ENCODE measurements at places on chromosomes 16 and 17.

- no peak for DNase-seq
Measured at GRCh38 chr17:3935140-3935542, 18.9 kb upstream of the P2RX1 start.

DNA sequence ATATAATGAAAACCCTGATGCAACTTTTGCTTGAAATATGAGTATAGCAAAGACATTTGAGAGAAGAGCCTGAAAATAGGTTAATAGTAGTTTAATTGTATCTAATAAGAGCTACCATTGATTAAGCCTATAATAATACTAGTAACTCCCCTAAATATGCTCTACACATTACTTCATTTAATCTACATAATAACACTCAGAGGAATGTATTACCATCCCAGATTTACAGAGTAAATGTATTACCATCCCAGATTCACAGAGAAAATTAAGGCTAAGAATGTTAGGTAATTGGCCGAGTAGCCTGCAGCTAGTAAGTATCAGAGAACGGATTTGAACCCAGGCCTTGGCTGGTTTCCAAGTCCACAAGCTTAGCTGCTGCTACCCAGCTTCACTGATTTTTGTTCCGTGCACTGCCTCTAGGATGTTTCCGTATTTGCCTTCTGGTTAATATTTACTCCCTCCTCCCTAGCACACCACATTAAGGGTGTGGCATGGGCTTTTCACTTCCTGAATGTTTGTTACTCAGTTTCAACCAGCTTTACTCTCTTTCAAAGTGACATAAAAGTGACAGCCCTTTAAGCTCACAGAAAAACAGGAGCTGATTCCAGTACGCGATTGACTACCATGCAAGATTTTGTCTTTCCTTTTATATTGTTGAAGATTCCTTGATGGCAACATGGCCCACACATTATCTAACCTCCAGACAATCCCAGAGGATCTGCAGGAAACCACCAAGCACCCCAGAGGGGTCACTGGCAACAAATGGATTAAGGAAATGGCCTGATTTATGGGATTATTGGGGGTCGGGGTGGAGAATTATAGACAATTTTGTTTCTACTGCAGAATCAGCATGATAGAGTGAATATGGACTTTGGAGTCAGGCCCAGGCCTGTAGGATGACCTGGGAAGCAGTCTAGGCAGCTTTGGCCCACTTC lies 26.7 kb upstream of the TOX3 start:
- no peak for DNase-seq

GRCh38 chr17:81867991-81868673 lies 3.0 kb downstream of the ARHGDIA start:
- no peak for DNase-seq

GRCh38 chr17:15928286-15928785 lies 16.6 kb upstream of the ADORA2B start:
- DNase-seq, result no peak

GRCh38 chr16:24745391-24745790 lies 15.9 kb downstream of the TNRC6A start:
- DNase-seq, result no peak

DNA sequence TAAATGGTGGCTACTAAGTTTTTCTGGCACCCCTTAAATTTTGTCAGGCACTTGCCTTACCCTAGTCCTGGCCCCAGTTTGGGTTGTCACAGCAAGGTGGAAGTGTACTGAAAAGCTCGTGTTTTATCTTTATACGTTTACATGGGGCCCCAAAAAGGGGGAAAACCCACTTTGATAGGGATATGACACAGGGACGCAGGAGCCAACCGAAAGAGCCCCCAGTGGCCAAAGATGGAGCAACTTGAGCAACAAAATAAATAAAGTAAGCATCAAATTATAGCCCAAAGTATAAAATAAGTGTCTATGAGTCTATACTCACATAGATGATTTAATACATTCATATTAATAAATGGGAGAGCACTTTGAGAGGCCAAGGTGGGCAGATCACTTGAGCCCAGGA lies 5.0 kb upstream of the CETP start:
- no peak for DNase-seq

- DNase-seq, result no peak
Measured at GRCh38 chr16:50274326-50275097, 8.2 kb downstream of the ADCY7 start.

DNA sequence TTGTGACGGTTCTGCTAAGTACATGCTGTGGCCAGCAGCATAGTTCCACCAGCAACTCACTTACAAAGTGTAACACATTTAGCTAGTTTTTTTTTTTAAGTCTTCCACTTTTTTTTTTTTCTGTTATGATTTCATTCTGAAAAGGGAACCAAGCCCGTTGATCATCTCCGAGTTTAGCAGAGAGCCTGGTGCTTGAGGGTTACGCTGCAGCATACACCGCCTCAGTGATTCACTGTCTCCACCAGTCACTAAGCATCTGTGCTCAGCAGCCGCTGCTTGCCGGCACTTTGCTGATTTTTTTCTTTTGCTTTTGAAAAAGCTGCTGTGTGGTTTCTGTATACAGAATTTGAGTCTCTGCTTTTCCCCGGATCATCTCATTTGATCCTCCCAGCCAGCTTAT lies 194.5 kb upstream of the CDH13 start:
- DNase-seq, result no peak

GRCh38 chr17:3003296-3004149 lies 59.9 kb downstream of the OR1D5 start:
- no peak for DNase-seq

GRCh38 chr17:66441101-66441661 lies 138.8 kb downstream of the PRKCA start:
- DNase-seq, result no peak

DNA sequence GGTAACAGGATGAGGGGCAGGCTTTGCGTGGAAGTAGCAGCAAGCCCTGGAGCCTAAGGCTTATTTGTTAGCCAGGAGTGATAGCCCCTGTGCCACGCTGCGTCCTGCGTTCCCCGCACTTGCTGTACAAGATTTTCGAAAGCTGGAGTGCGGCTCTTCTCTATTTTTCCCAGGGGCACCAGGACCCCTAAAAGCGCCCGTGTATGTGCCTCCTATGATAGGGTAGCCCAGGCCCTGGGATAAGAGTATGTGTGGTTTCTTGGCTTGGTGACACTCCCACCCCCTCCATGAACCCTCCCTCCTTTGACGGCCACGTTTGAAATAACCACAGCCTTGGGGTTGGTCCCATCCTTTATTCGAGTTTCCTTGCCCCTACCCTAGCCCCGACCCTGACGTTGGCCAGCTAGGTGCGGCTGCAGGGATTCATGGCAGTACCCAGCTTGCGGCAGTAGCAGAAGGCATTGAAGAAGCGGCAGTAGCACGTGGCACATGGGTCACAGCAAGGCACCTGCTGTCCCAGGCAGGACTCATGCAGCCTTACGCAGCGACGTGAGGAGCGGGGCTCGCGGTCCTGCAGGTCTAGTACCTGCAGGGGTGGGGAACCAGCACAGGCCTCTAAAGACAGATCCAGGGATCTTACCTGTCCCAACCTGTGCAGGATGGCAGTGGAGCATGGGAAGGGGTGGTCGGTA lies 968 bp downstream of the AGRP start:
- no peak for DNase-seq

Data from cortex of kidney (tissue), 1 donor.